Activated effector memory CD4-positive, alpha-beta T cell treated with Interleukin-2 at 50 U/mL for 16 hours (primary cell): ENCODE measurements at places on chromosomes 16 and 17.

DNA sequence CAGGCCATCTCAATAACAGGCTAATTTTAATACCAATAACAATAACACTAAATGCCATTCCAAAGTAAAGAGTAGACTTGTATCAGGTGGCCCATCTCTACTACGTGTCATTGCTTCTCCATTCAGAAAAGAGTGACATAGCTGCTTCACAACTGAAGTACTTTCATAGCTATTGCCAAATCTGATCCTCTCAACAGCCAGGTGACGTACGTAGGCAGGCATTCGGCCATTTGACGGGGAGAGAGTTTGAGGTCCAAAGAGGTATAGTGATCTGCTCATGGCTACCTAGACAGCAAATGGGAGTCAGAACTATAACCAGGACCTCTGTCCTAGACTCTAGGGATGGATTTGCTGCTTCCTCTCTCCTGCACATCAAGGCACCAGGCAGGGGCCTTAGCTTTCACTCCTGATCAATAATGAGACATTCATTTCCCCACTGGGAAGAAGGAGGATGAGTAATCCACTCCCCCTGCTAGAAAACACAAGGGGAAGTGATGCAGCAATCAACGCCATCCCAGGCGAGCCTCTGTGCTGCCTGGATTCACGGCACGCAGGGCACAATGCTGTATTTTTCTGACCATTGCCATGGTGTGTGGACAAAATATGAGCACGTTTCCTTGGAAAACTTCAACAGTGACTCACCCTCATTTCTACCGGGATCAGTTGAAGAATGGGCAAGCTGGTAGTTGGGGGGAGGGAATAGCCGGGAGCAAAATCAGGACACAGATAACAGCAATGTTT, 80.9 kb downstream of the SPACA3 start:
- no peak for DNase-seq

DNA sequence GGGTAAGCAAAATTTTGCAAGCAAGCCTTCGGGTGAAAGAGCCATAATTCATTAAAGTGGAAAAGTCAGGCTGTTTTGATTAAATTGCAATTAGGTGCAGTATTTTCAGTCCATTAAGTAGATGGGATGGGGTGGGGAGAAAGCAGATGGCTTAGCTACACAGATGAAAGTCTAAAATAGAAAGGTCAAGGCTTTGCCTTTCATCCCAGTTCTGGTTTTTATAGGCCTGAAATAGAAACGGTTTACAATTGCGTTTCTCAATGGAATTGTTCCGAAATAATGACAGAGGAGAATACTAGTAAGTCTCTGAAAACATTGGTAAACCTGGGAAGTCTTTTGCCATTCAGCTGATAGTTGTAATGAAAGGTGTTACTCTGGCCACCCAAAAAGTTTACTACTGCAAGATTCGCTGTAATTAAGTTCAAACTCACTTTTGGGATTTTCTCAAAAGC, 1.5 kb downstream of the PPM1E start:
- DNase-seq, result no peak

- no peak for DNase-seq
Observed at GRCh38 chr17:19987897-19988296, 10.3 kb upstream of the AKAP10 start.

DNA sequence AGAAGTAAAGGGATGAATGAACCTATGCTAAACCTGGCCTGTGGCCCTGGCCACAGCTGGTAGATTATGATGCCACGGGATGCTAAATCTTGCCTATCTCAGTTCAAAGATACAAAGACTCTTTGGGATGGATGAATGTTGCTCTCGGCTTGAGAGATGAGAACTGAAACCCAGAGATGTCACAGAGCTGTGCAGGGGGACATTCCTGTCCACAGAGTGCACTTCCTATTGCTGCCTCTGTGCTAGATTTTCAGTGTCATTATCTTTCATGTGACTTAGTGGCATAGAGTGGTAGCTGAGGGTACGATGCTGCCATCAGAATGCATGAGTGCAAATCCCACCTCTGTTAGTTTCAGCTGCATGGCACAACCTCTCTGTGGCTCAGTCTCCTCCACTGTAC, 2.3 kb upstream of the MT1M start:
- DNase-seq, result no peak

GRCh38 chr16:20867585-20867984, 32.6 kb downstream of the DCUN1D3 start:
- DNase-seq, result no peak

DNA sequence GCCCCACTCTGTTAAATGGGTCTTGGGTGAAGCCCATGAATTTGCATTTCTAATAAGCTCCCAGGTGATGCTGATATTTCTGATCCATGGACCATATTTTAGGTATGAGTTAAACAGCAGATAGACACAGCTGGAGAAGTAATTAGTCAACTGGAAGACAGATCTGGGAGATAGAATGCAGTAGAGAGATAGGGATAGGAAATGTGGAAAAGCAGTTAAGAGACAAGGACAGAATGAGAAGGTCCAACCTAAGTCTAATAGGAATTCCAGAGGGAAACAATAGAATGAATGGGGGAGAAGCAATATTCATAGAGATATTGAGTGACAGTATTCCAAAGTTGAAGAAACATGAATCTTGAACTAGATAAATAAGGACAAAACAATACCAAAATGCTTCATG, 71.7 kb downstream of the GPRC5B start:
- no peak for DNase-seq
